ENCODE measurements at places on chromosomes 3 and 15.

- DNase-seq: no peak
Measured at GRCh38 chr3:71673486-71673885, 51.7 kb downstream of the EIF4E3 start.

GRCh38 chr3:174639406-174639805 lies 219.7 kb upstream of the NAALADL2 start:
- DNase-seq: no peak

- DNase-seq: no peak
Measured at GRCh38 chr3:130341882-130342281, 3.6 kb upstream of the COL6A5 start.

DNA sequence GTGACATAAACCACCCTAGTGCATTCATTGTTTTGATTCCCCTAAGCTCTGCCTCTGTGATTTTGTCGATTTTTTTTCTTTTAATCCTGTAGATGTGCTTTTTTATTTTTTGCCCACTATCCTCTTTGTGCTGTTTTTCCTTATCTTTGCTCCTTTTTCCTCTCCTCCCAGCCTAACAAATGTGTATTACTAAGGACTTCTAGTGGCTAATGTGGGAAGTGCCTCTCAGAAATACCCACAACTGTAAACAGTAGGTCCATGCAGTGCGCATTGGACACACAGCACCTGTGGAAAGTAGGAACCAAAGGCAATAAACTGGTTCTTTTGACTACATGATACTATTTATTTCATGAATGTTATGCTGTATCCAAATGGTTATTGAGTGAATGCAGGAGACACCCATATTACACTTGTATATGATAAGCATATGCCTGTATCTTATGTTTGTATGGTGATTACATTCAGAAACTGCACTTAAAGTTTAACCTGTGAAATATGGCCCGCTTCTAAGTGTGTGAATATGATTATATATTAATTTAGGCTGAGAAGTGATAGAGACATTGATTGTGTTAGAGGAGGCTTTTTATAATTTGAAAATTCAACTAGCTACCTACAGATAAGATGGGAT lies 147.8 kb downstream of the PLCL2 start:
- no peak for DNase-seq

GRCh38 chr3:127566833-127567232 lies 23.7 kb downstream of the TPRA1 start:
- DNase-seq: no peak

GRCh38 chr15:48437178-48437577 lies 105.9 kb downstream of the DUT start:
- no peak for DNase-seq
